ENCODE measurements at places on chromosomes 13 and 19.
A peak's percentile ranks its signal among the peaks of the same experiment; 100 is the strongest.

DNA sequence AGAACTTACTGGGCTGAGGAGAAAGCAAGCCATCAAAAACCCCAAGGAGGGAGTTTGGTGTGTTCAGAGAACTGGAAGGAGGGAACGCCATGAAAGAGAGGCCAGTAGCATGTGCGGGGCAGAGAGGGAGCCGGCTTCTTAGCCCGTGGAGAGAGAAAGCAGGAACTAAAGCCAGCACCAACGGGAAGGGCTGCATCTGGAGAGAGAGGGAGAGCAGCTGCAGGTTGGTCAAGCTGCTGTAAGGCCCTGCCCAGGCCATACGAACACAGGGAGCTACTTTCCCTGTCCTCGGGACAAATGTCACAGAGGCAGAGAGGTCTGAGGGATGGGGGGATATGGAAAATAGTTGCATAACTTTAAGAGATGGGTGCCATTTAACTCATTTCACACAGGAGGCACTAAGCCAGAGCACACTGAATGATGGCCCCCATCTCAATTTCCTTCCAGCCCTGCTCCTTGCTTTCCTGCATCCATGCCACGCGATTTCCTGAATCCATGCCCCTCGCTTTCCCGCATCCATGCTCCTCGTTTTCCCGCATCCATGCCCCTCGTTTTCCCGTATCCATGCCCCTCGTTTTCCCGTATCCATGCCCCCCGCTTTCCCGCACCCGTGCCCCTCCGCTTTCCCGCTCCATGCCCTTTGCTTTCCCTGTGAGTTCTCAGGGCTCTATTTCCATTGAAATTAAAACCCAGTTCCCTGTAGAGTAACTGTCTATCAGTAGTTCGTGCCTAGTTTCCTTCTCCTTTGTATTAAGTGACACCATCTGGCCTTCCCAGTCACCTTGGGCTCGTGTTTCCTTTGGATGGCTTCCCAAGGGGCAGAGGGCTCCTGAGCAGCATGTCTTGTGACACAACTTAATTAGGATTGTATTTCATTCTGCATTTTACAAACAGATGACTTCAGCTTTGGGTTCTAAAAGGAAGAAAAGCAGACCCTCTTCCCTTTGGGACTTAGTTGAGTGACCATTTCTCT, 31.5 kb upstream of the TPT1 start:
- no peak for DNase-seq

- DNase-seq: no peak
These were observed 99.2 kb downstream of the INSR start for GRCh38 chr19:7195046-7195445.

GRCh38 chr13:99265821-99266426, 7.7 kb upstream of the GPR18 start:
- peak; percentile 51 for DNase-seq

DNA sequence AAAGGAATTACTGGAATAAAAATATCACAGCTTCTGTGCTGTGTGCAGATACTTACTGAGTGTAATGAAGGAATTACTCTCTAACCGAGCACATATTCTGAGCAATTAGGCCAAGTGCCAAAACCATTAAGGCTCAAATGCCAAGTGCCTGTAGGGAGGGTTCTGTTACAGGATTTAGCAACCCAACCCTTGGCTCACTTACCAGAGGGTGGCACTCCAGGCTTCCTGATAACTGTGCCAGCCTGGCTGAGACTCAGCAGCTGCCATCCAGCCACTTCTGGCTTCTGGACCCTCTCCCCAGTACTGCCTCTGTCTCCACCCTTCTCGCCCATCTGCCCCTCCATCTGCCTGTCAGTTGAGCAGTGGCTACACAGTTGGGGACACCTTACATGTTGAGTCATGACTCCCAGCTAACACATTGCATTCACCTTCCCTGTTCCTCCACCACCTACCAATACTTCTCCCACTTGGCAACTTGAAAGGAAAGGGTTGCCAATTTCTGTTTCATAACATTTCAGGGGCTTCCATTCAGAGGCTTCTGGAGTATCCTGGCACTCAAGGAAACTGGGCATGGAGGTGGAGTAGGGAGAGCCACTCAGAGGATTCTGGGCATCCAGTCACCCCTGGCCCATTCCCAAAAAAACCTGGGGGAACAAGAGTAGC, 110.5 kb downstream of the COG6 start:
- DNase-seq: peak; percentile 63

- DNase-seq: no peak
These were observed 25.1 kb downstream of the SIPA1L3 start for GRCh38 chr19:37931881-37932655.

DNA sequence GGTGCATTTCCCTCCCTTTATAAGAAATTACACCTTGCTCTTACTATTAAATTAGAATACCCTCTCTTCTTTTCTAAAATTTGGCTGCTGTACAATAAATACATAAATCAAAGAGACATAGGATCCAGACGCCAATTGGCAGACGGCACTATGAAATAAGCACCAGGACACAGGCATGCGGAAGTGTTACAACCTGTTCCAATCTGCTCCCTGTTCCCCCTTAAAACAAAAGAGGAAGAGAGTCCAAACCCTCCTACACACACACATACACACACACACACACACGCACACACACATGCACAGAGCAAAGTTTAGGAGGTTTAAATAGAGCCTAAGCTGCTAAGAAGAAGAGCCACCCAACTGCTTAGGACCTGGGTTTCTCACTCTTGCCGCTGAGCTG, 75.6 kb upstream of the ZNF507 start:
- DNase-seq: no peak

DNA sequence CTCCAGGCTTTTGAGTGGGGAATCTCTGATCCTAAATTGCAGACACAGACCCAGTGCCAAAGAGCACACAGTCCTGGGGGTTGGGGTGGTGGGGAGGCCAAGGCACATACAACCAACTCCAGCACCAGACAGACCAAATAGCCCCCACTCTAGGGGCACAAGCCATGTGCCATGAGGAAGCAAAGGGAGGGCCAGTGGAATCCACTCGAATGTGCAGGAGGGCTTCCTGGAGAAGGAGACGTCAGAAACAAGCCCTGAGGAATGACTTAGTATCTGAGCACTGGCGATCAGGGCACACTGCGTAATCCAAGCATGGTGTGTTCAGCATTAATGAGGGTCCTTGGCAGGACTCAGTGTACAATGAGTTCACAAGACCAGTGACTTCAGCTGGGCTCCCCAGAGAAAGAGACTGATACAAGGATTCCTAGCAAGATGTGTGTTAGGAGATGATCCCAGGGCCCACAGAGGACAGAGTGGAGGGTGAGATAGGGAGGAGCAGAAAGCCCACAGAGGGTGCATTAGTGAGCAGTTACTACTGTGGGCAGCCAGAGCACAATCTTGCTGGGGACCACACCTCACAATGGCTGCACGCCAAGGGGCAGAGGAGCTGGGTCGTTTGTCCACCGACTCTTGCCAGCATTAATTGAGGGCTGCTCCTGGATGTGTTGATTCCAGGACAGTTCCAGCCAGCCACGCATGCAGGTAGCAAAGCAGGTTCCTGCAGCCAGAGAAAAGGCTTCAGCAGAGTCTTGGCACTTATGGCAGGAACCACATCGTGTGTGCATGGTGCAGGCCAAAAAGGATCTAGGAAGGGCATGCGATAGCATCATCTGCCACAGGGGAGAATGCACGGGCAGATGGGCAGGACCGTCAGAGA, 152.6 kb upstream of the VSTM2B start:
- no peak for DNase-seq

GRCh38 chr13:112885782-112886268, 83.2 kb upstream of the MCF2L start:
- DNase-seq: peak; percentile 81

DNA sequence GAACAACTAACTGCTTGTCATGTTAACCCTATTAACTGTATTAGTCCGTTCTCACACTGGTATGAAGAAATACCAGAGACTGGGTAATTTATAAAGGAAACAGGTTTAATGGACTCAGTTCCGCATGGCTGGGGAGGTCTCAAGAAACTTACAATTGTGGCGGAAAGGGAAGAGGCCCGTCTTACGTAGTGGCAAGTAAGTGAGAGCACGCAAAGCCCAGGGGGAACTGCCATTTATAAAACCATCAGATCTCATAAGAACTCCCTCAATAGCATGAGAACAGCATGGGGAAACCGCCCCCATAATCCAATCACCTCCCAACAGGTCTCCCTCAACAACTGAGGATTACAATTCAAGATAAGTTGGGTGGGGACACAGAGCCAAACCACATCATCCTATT, 34.7 kb downstream of the PHF11 start:
- DNase-seq: no peak

DNA sequence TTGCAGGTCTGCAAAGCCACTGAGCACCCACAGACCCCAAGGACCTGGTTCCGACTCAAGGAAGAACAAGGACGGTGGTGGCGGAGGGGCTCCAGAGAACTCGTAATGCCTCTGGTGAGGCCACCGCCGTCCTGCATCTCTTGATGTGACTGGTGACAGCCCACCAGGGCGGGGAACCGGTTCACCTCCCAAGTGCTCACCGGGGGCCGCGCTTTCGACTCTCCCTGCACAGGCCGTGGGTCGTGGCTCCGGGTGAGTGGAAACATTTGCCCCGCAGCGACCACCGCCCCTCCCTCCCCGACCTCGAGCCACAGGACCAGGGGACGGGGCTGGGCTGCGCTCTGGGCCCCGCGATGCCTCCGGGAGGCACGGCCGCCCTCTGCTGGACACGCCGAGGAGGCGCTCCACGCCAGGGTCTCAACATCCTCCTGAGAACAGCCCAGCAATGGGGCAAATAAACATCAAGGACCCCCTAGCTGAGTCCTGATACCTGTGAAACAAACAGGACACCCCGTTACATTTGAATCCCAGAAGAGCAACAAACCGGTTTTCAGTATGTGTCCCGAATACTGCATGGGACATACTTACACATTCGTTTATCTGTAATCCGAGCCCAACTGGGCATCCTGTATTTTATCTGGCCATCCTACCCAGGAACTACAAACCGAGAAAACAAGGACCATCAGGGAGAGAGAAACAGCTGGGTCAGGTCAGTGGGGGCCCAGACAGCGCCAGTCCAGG, 3.9 kb upstream of the PLPP2 start:
- DNase-seq: no peak

DNA sequence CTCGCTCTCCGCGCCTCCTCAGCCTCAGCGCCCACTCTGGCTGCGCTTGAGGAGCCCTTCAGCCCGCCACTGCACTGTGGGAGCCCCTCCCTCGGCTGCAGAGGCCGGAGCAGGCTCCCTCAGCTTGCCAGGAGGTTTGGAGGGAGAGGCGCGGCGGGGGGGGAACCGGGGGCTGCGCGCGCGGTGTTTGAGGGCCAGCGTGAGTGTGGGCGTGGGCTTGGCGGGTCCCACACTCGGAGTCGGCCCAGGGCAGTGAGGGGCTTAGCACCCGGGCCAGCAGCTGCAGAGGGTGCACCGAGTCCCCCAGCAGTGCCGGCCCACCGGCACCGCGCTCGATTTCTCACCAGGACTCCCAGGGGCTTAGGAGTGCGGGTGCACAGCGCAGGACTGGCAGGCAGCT, 1220.9 kb downstream of the PCDH9 start:
- no peak for DNase-seq

- no peak for DNase-seq
These were observed 4.7 kb upstream of the MVB12A start for GRCh38 chr19:17415121-17415520.

DNA sequence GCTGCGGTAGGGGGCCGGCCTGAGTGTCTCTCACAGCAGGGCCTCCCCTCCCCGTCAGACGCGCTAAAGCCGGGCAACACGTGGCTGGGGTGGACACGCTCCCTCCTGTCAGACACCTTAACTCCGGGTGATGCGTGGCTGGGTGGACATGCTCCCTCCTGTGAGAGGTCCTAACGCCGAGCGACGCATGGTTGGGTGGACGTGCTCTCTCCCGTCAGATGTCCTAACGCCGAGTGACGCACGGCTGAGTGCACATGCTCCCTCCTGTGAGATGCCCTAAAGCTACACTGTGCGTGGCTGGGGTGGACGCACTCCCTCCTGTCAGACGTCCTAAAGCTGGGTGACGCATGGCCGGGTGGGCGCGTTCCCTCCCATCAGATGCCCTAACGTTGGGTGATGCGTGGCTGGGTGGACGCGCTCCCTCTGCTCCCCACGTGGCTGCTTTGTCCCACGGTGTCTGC, 126.1 kb upstream of the MCF2L start:
- DNase-seq: no peak

- no peak for DNase-seq
These were observed 5.0 kb downstream of the FUZ start for GRCh38 chr19:49807904-49808675.

- peak; percentile 100 for DNase-seq
These were observed 10.5 kb upstream of the SMG9 start for GRCh38 chr19:43765109-43765876.

- DNase-seq: peak; percentile 3
These were observed 92.9 kb upstream of the SGCG start for GRCh38 chr13:23087880-23088279.

GRCh38 chr19:988081-988480, 3.9 kb downstream of the WDR18 start:
- no peak for DNase-seq

DNA sequence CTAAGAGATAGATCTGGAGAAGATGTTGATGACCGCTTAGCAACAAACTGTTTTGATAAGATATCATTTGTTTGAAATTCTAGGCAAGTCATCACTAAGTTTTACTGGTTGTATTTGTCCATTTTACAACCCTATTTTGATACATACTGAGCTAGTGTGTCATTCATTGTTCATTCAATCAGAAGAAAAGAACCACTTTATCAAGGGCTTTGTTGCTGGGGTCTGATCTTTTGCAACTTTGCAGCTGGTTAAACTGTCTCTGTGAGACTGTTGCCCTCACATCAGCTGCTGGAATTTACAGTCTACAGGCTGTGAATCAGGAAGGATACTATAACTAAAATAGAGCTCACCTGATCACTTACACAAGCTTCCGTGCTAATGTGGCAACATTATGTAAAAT, 290.5 kb downstream of the RFC3 start:
- DNase-seq: no peak

DNA sequence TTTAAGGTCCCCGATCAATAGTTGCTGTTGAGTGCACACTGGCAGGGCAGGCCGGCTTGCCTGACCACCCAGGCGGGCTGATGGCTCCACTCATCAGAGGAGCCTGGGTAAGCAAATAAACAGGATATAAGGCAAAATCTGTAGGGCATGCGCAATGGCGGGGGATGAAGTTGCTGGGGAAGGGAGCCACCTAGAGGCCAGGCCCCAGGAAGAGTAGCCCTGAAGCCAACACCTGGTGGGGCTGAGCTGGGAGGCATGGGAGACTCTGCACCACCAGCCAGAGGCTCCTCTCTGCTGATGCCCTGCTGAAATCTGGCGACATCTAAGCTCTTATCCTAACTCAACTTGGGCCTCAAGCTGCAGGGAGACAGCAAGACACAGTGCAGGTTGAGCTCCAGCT, 324.3 kb downstream of the ZNF536 start:
- peak; percentile 49 for DNase-seq

GRCh38 chr13:25662516-25662915, 290.7 kb downstream of the ATP8A2 start:
- DNase-seq: no peak

- no peak for DNase-seq
These were observed 5.5 kb downstream of the LRP3 start for GRCh38 chr19:33199441-33200265.

- no peak for DNase-seq
These were observed 86.7 kb upstream of the IPO5 start for GRCh38 chr13:97866751-97867150.

Data from RPMI7951 (cell line).